ENCODE measurements at places on chromosomes 5 and 9.

- no peak for DNase-seq
These were observed 206.3 kb upstream of the GDNF start for GRCh38 chr5:38046103-38046502.

- DNase-seq: no peak
These were observed 33.4 kb downstream of the SARDH start for GRCh38 chr9:133704711-133705181.

DNA sequence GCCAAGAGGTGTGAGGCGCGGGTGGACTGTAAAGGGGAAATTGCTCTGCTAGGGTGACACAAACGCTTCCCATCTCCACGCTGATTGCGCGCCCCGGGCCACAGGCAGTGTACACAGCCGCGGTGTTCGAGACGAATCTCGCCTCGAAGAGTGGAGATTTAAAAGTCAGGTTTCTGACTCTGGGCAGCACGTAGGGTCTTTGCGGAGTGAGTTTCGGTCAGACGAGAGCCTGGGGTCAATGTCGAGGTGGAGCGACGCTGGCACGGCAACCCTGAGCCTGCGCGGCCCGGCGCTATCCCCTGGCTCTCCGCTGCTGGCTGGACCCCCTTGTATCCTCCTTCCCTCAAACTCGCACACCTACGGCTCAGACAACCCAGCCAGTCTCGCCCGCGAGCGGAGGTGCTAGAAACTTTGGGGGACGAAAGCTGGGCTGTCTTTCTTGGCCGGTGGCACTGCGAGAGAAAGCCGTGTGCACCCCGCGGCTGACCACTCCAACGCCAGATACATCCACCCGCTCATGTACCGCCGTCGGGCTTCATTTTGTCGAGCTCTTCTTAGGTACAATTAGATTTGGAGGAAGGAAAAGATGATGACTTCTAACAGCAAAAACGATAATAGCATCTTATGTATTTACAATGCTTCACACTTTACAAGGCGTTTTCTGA is 5.4 kb upstream of the FOXB2 start:
- DNase-seq: no peak

- peak; percentile 45 for DNase-seq
These were observed 50.0 kb downstream of the TRIM32 start for GRCh38 chr9:116737152-116737546.

GRCh38 chr5:133926489-133927299 is 41.7 kb downstream of the C5orf15 start:
- DNase-seq: no peak

DNA sequence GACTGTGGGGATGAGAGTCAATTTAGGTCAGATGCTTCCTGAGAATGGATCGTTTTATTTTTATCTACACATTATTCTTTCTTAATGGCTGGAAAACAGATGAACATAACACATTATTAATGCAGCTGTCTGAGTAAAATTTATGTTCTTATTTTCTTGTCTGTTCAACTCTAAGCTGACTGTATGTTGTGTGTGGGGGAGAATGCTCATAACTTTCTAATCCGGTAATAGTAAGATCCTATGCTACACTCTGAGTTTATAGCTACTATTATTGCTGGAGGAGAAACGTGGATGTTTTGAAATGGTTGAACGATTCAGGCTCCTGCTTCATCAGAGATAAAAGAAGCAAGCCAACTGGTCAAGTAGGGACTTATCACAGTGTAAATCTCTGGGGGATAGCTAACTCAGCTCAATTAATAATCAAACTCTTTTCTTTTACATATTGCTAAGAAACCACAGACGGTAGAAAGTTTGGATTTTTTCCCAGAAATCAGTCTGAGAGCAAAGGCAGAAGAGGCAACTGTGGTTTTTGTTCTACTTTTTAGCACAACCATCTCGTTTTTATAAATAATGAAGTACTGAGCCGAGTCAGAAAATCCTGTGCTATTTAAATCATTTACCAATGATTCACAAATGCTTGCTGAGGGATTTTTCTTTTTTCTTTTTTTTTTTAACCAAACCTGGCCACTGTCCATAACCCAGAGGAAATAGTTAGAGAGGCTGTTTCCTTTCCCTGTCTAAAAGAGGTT is 265.0 kb upstream of the FAM174A start:
- DNase-seq: peak; percentile 41

GRCh38 chr9:6876195-6876894 is 118.6 kb downstream of the KDM4C start:
- DNase-seq: no peak

DNA sequence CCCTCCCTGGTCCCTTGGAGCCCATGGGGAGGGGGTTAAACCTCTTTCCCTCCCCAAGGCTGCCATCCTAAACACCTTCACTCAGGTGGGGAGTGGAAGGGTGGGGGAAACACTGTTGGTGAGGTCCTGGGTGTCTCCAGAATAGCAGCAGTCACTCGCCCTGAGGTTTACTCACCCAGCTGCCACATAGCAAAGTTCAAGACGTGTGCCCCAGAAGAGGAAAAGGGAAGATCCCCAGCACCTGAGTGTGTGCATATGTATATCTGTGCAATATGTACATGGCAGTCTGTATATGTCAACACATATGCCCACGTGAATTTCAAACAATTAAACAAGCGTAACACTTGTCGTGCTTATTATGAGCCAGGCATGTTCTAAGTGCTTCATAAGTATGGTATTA is 31.3 kb upstream of the SMU1 start:
- DNase-seq: no peak

- DNase-seq: no peak
These were observed 5.8 kb upstream of the IL4 start for GRCh38 chr5:132667761-132668705.

DNA sequence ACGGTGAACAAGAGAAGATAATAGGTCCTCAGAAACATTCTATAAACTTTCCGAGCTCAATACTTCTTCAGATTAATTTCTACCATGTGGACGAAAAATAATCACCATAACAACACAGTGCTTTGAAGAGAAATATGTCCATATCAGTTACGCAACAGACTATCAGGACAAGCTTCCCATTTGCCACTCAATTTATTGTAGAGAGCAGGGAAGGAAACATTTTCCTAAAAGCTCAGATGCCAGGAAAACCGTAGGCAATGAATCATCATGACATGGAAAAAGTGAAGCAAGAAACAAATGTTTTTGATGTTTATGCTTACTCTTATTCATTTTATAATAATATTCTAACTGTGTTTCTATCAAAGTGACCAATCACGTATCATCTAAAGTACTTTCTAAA is 87.6 kb downstream of the S1PR3 start:
- peak; percentile 65 for DNase-seq

GRCh38 chr5:129003232-129003631 is 37.9 kb downstream of the SLC27A6 start:
- DNase-seq: no peak

GRCh38 chr9:107863396-107863795 is 373.8 kb upstream of the KLF4 start:
- DNase-seq: no peak

DNA sequence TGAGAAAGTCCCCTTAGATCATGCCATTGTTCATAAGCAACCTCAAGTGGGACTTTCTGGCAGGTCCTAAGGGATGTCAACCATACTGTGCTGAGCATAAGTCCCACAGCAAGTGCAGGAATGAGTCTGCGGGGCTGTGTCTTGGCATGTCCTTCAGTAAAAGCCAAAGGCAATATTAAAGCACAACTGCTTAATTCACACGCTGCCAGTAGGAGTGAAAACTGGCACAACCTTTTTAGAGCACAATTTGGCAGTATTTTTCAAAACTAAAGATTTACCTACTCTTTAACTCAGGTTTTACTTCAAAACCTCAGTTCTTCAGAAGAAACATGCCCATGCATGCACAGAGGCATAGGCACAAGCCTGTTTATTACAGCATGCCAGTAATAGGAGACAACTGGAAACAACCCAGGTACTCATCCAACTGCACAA is 24.4 kb upstream of the SMAD5 start:
- no peak for DNase-seq

DNA sequence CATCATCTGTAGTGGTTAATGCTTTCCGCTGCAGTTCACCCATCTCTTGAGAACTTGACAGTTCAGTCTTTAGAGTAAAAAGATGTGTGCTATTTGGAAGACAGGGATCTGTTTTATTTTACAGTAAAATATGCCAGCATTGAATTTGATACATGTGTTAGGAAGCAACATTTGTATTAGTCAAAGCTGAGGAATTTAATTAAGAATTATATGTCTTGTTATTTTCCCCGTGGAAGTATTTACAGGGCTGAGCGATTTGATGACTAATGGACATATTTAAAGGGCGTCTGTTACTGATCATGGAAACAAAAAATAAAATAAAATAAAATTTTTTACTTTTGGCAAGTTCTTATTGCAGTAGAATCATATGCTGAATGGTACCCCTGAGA is 101.3 kb downstream of the PAM start:
- DNase-seq: peak; percentile 58

GRCh38 chr5:159668556-159668955 is 247.7 kb upstream of the ADRA1B start:
- no peak for DNase-seq

DNA sequence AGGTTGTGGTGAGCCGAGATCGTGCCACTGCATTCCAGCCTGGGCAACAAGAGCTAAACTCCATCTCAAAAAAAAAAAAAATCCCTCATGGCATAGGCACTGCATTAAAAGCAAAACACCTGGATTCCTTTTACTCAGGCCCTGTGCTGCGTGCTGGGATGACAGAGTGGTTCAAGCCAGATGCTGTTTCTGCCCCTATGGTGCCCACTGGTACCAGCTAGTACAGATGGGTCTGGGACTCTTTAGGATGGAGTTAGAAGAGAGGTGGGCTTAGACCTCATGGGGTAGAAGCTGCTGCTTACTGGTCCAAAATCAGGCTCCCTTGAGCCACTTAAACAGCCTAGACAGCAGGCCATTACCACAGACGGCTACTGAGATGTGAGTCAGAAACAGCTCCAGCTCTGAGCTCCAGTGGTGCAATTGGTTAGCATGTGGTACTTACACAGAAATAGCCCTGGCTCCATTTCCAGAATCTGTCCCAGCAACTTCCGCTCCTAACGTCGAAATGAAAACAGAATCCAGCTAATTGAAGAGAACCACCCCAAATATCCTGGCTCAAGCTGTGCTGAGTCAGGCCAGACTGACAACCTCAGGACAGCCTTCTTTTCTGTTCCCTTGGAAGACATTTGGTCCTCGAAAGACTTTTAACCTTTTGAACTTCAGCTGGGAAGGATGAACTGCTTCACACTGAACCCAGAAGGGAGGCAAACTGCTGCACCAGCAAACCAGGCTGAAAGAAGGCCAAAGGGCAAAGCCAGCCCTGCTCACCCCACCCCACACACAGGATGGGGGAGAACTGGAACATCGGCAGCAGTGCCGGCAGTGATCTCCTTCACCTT is 15.5 kb downstream of the C5orf15 start:
- peak; percentile 98 for DNase-seq

DNA sequence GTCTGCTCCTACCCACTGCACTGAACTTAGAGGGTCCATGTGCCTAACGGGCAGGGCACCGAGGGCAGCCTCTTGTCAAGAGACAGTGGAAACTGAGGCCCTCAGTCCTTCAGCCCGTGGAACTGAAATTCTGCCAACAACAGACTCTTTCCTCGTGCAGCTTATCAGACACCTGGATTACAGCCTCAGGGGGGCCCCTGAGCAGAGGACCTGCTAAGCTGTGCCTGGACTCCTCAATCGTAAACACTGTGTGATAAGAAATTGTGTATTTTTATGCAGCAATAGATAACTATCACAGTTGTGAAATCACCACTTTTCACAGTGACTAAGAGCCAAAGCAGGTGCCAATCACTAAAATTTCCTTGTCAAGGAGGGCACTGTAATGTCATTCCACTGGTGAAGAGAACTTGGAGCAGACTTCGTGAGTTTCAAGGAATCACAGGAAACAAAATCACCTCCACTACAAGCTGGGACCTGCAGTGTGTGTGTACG is 33.4 kb upstream of the CTSV start:
- no peak for DNase-seq

DNA sequence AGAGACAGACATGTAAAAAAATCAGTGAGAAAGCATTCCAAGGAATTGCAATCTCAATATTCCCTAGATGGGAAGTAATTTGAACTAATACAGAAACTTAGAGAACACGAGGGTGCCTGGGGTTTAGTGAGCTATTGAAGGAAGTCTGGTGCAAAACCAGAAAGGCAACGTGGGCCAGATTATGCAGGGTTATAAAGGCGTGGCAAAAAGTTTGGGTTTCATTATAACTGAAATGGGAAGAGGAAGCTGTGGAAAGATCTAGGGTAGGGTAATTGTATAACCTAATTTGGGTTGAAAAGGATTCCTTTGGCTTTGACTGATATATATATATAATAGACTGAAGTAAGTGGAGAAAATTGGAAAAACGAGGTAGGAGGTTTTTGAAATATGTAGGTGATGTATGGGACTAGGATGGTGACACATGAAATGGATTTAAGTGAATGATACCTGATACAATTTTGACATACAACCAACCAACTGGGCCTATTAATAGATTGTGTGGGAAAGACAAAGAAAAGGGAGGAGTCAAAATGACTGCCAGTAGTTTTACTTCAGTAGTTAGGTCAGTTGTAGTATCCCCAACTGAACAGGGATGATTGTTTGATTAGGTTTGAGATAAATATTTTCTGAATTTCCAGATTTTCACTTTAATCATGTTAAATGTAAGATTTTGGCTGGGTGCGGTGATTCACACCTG is 65.3 kb downstream of the FAM174A start:
- no peak for DNase-seq

GRCh38 chr5:76351176-76351575 is 51.9 kb upstream of the IQGAP2 start:
- DNase-seq: no peak

DNA sequence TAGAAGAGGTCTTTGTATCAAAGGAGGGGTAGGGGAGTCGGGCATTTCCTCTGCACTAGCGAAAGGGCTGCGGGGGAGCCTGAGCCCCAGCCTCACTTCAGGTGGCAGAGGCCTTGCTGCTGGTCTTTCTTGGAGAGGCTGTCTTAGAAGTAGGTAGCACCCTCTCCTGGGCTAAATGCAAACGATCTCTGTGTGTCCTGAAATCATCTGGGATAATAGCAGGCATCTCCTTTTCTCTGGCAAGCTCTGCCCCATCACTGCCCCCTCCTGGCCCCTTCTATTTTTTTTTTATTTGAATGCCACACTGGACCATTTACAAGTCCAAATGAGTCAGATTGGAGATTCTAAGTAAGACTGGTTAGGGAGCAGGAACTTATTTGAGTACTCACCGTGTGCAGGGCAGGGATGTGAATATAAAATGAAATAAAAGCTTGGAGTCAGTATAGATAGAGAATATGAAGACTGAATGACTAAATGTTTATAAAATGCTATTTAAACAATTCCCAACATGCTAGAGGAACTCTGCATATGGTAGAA is 137.1 kb downstream of the FGF1 start:
- peak; percentile 91 for DNase-seq

DNA sequence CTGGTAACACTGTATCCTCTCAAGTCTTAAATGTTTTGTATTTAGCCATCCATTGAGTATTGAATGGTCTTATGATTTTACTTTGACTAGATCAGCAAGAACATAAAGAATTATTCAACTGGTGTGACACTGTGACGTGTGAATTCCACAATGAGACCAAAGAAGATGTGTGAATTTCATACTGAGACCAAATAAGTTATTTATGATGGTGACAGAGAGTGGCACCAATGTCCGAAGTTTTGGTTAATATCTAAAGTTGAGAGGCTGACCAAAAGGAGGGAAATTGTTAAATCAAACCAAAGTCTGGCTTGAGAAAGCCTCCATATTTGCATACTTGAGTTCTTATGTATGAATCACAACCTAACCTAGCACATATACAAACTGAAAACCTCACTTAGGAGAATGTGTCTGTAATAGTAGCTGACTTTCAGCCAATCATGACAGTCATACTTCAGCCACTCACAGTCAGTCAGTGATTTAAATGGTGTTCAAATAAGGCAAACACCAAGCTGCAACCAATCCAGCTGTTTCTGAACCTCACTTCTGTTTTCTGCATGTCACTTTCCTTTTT is 31.5 kb upstream of the FAM170A start:
- no peak for DNase-seq

GRCh38 chr5:137035480-137035878 is 463.6 kb downstream of the SPOCK1 start:
- DNase-seq: no peak

Measured in stromal cell of bone marrow (primary cell).